Activated CD8-positive, alpha-beta T cell treated with anti-CD3 and anti-CD28 coated beads, Interleukin-2, amount 10 ng/mL, durations not matched to agents 7 days and 5 days (primary cell): ENCODE measurements at places on chromosomes 4 and X. TPM values are rescaled to one million over a fixed set of nuclear protein-coding genes. Genes with fewer than 3 reads are reported as not detected.

The DLG3 gene
- total RNA-seq: 24.6 TPM

The IBSP gene
- total RNA-seq: not detected

The NALF2 gene
- total RNA-seq: not detected

The MAGEB10 gene
- not detected for total RNA-seq

The MAPK10 gene
- not detected for total RNA-seq

The DAPP1 gene
- total RNA-seq: 17.5 TPM

The ARX gene
- total RNA-seq: not detected

The SLC4A4 gene
- total RNA-seq: 5.3 TPM

The FAM47A gene
- not detected for total RNA-seq

The SYN1 gene
- 0.58 TPM for total RNA-seq

The MAGEA4 gene
- not detected for total RNA-seq

The KLHL34 gene
- 0.47 TPM for total RNA-seq

The PPEF1 gene
- not detected for total RNA-seq

The PLS3 gene
- 0.37 TPM for total RNA-seq

The FATE1 gene
- not detected for total RNA-seq

The ZCCHC18 gene
- 3.8 TPM for total RNA-seq

The PABPC1L2B gene
- not detected for total RNA-seq
